ENCODE measurements at places on chromosomes 12 and 14.
A peak's percentile ranks its signal among the peaks of the same experiment; 100 is the strongest.

DNA sequence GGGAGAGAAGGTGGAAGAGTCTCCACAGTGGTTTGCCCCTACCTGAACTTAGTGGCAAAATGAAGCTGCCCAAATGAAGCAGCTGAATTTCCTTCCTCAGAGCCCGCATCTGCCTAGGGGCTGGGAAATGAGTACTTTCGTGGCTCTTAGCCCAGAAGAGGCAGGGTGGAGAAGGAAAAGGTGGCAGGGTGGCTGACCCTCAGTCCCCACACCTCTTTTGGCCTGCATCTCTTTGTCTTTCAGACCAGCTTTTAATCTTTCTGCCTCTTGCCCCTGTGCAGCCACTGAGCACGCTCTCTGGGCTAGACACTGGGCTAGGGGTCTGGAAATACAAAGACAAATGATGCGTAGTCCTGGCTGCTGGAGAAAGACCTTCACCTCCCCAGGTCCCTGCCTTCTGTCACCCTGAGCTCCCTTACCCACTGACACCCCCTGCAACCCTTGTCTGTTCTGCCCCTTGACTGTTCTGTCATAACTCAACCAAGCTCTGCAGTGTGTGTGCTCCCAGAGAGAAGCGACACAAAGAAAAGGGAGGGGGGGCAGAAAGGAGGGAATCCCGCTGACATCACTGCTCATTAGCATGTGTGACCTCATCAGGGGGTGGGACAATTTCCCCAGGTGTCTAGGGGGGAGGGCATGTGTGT, 371 bp upstream of the REM2 start:
- DNase-seq, result peak; percentile 40

- DNase-seq, result no peak
Observed at GRCh38 chr12:88400302-88400701, 180.0 kb downstream of the KITLG start.

- no peak for DNase-seq
Observed at GRCh38 chr14:59037620-59038019, 150.8 kb upstream of the DAAM1 start.

GRCh38 chr14:25484235-25484634, 434.3 kb upstream of the STXBP6 start:
- no peak for DNase-seq

DNA sequence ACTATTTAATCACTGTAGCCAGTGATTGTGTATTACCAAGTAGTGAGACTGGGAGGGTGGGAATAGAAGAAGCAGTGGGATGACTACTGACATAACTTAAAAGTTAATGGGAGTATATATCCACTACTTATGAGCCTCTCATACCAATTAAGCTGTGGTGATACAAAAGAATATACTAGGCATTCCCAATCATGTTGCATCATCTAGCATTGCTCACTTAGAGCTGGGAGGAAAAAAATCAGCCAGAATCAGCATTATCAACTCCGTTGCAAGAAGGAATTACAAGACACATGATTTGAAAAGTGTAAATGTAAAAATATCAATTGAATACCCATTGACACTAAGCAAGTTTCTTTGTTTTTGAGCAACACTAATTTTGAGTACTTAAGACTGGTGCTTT, 745 bp upstream of the PPP1R36 start:
- no peak for DNase-seq

- no peak for DNase-seq
Observed at GRCh38 chr14:72546344-72547016, 347.4 kb downstream of the DPF3 start.

GRCh38 chr12:70551731-70552130, 85.5 kb downstream of the PTPRB start:
- DNase-seq, result no peak

DNA sequence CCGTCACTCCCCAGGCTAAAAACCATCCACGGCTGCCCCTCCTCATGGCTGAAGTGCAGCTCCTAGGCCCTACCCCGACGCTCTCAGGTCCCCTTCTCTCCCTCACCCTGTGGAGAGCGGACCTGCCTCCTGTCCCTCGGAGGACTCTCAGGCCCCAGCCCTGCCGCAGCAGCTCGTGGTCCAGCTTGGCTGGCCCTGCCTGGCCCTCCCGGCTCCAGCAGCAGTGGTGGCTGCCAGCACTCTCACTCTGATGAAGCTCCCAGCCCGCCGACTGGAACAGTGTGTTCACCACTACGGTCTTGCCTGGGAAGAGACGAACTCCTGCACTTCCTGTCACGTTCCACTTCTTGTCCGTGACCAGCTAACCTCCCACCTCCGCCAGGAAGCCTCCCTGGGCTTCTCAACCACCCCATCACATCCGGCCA, 11.1 kb downstream of the BAG5 start:
- no peak for DNase-seq

GRCh38 chr12:52531566-52532300, 11.5 kb upstream of the KRT5 start:
- no peak for DNase-seq

- no peak for DNase-seq
Observed at GRCh38 chr14:71460091-71460490, 472.1 kb upstream of the RGS6 start.

DNA sequence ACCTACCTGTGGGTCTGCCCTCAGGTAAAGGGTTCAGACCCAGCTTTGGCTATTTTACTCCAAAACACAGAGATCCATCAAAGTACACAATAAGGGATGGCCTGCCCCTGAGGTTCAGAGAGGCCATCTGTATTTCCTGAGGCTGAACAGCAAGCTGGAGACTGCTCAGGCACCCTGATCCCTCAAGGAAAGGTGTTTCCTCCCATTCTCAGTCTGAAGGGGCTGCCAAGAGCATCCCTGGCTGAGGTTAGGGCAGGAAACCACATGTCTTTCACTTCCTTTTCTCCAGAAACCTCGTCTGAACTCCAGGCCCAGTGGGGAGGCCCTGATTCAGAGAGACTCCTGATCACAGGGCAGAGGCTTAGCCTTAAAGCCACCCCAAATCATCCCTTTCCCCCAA, 1.5 kb downstream of the RILPL1 start:
- DNase-seq, result no peak

- DNase-seq, result no peak
Observed at GRCh38 chr12:52442600-52443061, 8.5 kb upstream of the KRT75 start.

GRCh38 chr14:58718226-58719205, 80.8 kb downstream of the DACT1 start:
- DNase-seq, result no peak

- peak; percentile 85 for DNase-seq
Observed at GRCh38 chr14:102776761-102777710, at the start of gene TRAF3. TSS of gene TRAF3 (plus strand) at chr14:102777449. CDS start at chr14:102870202, 92,753 bp downstream.

DNA sequence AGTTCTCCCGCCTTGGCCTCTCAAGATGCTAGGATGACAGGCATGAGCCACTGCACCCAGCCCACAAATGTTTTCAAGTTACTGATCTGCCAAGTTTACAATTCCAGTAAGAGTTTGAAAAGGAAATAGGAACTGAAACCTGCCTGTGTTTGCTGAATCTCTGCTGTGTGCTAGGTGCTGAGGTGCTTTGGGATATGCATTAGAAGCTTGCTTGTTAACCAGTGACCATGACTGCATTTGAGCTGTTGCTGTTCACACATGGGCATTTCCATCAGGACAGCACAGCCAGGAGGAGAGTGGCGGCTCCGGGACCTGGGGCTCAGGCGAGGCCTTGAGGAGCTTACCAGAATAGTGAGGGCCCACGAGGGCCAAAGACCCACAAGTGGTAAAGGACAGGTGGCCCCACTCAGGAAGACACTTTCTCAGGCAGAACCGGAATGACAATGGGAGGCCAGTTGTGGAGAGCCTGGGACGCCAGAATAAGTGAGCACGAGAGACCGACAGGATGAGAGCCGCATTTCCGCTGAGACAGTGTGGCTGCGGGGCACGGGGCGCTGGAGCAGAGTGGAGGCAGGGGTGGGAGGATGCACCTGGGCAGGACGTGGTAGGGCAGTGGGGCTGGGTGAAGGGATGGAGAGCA, 54.5 kb upstream of the MMP17 start:
- DNase-seq, result no peak

DNA sequence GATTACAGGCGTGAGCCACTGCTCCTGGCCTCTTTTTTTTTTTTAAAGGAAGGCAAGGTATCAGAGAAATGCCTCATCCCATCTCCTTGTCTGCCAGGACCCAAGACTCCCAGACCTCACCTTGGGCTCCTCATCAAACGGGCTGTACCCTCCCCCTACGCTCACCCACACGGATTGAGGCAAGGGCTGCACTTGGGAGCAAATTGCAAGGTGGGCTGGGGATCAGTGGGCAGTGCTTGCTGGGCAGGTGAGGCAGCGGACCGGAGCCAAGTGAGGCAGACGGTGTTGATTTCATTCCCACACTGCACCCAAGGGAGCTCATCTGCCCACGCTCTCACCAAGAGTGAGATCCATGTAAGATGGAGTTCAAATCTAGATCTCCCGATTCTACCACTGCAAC, 41.0 kb upstream of the DICER1 start:
- DNase-seq, result no peak

GRCh38 chr14:82447586-82447985, 913.9 kb upstream of the SEL1L start:
- DNase-seq, result no peak

DNA sequence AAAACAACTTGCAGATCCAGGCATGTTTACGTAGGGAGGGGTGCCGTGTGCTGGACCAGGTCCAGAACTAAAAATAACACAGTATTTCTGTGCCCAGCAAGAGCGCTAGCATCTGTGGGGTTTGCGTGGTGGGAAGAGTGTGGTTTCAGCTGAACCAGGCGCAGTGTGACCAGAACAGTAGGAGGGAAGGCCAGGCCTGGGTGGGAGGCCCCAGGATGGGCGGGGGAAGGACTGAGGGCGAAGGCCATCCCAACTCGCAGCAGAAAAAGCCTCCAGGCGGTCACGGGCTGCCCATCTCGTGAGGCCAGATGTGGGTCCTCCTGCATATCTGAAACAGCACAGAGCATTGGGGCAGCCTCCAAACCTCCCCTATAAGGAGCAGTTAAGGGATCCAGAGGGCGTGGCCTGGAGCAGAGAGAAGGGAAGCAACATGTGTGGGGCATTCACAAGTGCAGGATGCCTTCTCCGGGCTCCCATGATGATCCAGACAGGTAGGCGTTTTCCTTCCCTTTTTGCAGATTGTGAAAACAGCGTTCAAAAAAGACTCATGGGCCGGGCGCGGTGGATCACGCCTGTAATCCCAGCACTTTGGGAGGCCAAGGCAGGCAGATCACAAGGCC, 17.8 kb upstream of the CD9 start:
- no peak for DNase-seq

- no peak for DNase-seq
Observed at GRCh38 chr12:77160931-77161330, 95.6 kb upstream of the E2F7 start.

DNA sequence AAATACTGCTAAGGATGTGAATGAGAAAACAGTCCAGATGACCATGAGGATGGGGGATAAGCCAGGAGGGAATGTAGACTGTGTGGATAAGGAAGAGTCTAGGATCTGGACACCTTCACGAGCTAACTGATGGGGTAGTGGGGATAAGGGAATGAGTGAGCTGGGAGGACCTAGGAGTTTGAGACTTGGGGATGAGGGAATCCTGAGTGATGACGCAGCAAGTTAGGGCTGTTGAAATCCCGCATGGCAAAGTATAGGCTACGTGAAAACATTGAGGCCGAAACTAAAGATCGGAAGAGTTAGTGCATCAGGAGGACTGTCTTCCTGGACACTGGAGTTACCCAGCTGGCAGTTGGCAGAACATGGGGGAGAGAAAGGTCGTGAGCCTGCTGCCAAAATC, 129.2 kb upstream of the EEA1 start:
- no peak for DNase-seq

DNA sequence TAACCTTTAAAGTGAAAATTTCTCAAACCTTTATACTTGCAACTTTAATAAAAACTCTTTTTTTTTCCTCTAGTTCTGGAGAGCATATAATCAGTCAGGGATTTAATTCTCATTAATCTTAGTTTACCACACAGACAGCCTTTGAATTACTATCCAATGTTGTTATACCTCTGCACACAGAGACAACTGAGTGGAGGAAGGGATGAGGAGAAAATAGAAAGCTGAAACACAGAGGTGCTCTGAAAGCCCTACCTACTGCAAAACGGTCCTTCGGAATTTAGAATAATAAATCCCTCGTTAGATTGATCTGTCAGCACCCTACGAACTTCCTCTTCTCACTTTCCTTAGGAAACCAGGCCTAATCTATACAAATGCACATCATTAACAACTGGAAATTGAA, 122.1 kb downstream of the STXBP6 start:
- no peak for DNase-seq

DNA sequence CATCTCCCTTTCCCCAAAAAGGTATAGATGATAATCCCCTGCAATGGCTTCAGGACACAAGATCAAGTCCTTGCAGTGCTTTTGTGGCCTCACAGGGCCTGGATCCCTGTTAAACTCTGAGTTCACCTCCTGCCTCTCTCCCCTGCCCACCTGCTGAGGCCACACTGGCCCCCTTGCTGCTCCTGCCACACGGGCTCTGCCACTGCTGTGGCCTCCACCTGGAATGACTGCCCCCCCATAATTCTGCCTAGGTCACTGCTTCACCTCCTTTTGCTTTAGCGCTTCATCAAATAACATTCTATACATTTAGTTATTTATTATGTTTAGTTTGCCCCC, 653 bp upstream of the IFI27 start:
- no peak for DNase-seq

DNA sequence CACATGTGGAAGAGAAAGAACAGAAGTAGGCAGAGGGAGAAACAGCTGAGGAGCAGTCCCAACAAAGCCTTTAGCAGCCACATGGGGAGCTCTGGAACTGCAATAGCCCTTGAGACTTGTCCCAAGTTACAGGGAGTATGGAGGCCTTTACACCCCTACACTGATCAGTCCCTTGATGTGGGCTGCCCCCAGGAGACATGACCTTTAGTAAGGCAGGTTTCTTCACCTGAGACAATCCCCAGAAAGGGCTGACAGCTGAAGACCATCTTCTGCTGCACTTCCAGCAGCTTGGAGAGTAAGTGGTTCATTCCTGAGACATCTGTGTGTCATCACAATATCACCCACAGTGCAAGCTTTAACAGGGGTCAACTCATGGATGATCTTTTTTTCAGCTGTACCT, 8.6 kb upstream of the SNAPC1 start:
- DNase-seq, result no peak

GRCh38 chr12:40566271-40566670, 126.0 kb upstream of the CNTN1 start:
- DNase-seq, result no peak

GRCh38 chr14:91065266-91065665, 4.8 kb upstream of the RPS6KA5 start:
- no peak for DNase-seq

- peak; percentile 8 for DNase-seq
Observed at GRCh38 chr12:94208622-94208966, 60.2 kb downstream of the PLXNC1 start.

GRCh38 chr12:88433997-88434703, 146.1 kb downstream of the KITLG start:
- DNase-seq, result no peak
